IPS DF 6.9 (cell line): ENCODE measurements at places on chromosomes 5 and 9.

DNA sequence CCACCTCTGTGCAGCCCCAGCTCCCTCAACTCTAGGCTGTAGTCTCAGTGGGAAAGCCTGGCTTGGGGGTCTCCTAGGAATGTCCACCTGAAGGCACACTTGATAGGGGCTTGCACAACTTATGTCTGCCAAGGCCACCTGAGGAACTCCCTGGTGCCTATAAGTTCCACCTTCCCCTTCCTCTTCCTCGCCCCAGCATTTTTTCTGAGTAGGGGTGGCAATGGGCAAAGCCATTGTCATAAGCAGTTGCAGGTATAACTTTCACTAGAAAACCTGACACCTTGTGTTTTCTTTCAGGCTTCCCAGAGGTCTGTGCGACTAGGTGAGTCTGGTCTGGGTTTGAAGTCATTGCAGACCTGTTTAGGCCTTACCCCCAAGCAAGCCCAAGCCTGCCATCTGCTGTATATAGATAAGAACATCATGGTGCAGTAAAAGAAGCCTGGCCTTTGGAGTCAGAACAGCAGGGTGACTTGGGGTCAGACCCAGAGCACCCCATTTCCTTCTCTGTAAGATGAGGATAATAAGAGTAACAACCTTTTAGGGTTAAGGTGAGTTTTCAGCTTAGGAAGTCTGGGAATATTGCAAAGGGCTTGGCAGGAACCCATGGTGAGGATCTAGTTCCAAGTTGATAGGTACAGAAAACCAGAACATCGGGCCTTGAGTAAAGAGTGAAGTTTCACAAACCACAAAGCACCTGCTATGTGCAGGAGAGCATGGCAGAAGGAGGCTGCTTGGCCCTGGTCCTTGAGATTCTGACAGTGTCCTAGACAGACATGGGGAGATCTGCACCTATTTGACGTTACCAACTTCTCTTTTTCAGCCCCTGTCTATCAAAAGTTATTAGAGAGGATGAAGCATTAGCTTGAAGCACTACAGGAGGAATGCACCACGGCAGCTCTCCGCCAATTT is 33.8 kb downstream of the TGFBI start:
- DNase-seq = no peak

GRCh38 chr9:108197008-108197365 is 658.8 kb downstream of the ACTL7B start:
- DNase-seq = no peak

DNA sequence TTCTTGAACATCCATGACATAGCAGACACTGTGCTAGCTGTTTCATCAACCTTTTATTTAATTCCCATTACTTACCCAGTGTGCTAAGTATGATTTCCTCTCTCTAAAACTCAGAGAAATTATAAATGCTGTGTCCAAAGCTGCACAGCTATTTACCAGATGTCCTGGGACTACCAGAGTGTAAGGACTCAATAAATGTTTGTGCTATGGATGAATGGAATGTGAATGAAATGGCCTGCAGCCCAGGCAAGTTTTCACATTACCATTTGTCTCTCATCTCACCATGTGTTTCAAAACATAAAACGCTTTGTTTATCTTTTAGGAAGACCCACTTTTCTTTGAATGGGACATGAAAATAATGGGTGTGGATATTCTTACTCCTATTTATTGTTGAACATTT is 96.2 kb downstream of the ARHGEF28 start:
- no peak for DNase-seq

- DNase-seq = no peak
These were observed 28.1 kb upstream of the SPINK4 start for GRCh38 chr9:33211695-33212393.

- DNase-seq = no peak
These were observed 47.3 kb downstream of the PRLR start for GRCh38 chr5:35182910-35183535.

DNA sequence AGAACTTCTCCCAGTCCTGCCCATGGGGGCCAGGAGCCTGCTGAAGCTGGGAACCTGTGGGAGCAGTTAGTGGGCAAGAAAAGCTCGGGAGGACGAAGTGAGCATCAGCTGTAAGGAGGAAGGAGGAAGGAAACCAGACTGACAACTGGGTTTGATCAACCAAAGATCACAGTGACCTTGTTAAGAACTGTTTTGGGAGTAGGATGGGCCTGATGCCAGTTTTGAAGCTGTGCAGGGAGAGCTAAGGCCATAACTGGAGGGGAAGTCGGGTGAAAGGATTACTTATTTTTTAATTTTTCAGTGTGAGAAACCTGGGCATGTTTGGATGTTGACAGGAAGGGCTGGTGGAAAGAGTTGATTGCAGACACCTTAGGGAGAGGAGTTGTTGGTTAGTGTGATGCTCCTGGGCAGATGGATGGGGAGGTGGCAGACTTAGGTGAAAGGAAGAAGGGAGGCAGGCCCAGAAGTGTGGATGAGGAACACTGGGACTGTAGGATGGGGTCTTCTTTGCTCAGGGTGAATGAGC is 58.3 kb upstream of the KLF4 start:
- no peak for DNase-seq

- DNase-seq = no peak
These were observed 220.8 kb upstream of the DAPK1 start for GRCh38 chr9:87276851-87277261.
